ENCODE measurements at places on chromosomes 3 and 15.
A peak's percentile ranks its signal among the peaks of the same experiment; 100 is the strongest.

- no peak within 1 kb of the TSS for H3K27ac ChIP-seq
- no peak within 1 kb of the TSS for H3K4me3 ChIP-seq
- H3K27me3 ChIP-seq = no peaks in the 10 kb centered on the region
- DNase-seq = no peak
- peaks cover 22% of the 10 kb centered on the region for H3K4me1 ChIP-seq
Observed at GRCh38 chr3:141763088-141763750, at the start of gene GRK7. TSS of gene GRK7 (plus strand) at chr3:141763408. CDS start at chr3:141778285, 14,877 bp downstream.

DNA sequence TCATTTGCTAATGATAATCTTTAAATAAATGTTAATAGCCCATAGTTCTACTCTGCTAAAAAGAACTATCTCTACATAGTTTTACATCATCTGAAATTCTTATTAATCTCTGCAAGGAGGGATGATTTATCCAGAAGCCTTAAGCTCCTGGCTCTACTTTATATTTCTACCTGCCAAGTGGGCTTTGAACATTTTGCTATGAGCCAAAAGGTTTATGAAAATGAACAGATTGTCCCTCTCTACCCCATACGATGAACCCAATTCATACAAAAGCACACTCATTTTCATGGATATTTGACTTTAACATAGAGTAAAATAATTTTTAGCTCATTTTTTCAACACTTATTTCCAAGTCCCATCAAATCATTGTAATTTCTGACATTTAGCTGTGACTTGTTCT is 611.0 kb downstream of the NSUN3 start:
- H3K36me3 ChIP-seq = no peaks in the 10 kb centered on the region
- no peak overlapping the region for H3K4me3 ChIP-seq
- no peaks in the 10 kb centered on the region for H3K4me1 ChIP-seq
- DNase-seq = no peak
- no peak overlapping the region for H3K27ac ChIP-seq

GRCh38 chr15:94580211-94580885 is 349.0 kb downstream of the MCTP2 start:
- H3K4me3 ChIP-seq = no peak overlapping the region
- DNase-seq = no peak
- H3K27me3 ChIP-seq = peaks cover 22% of the 10 kb centered on the region
- no peak overlapping the region for H3K27ac ChIP-seq
- H3K36me3 ChIP-seq = no peaks in the 10 kb centered on the region

- peaks cover 3% of the 10 kb centered on the region for H3K4me1 ChIP-seq
- no peak overlapping the region for H3K27ac ChIP-seq
- no peaks in the 10 kb centered on the region for H3K27me3 ChIP-seq
- H3K4me3 ChIP-seq = no peak overlapping the region
- DNase-seq = peak; percentile 7
- no peaks in the 10 kb centered on the region for H3K36me3 ChIP-seq
Observed at GRCh38 chr3:51798411-51798963, 19.4 kb upstream of the IQCF6 start.

GRCh38 chr3:16801223-16801622 is 83.5 kb upstream of the PLCL2 start:
- H3K36me3 ChIP-seq = no peaks in the 10 kb centered on the region
- H3K27me3 ChIP-seq = no peaks in the 10 kb centered on the region
- no peak overlapping the region for H3K4me3 ChIP-seq
- no peak overlapping the region for H3K27ac ChIP-seq
- peaks cover 2% of the 10 kb centered on the region for H3K4me1 ChIP-seq

GRCh38 chr15:73691396-73691795 is 7.2 kb downstream of the CD276 start:
- H3K27me3 ChIP-seq = no peaks in the 10 kb centered on the region
- H3K4me3 ChIP-seq = no peak overlapping the region

DNA sequence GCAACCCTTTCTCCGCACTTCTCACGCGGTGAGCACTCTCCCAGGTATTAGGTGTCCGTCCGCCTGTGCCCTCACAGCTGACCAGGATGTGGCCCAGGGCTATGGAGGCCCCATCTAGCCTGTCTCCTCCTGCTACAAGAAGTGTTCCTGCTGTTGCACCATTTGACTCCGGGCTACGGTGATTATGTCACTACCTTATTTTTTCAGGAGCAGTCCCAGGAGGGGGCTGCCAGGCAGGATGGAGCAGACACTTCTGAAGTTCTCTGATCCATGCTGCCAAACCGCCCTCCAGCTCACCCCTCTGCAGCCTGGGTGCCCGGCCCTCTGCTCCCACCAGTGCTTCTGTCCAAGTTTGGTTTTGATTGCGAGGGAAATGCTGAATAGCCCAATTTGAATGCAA is 36.9 kb downstream of the ZXDC start:
- no peaks in the 10 kb centered on the region for H3K4me1 ChIP-seq
- no peak overlapping the region for H3K27ac ChIP-seq
- peaks cover 27% of the 10 kb centered on the region for H3K36me3 ChIP-seq
- no peak overlapping the region for H3K4me3 ChIP-seq

DNA sequence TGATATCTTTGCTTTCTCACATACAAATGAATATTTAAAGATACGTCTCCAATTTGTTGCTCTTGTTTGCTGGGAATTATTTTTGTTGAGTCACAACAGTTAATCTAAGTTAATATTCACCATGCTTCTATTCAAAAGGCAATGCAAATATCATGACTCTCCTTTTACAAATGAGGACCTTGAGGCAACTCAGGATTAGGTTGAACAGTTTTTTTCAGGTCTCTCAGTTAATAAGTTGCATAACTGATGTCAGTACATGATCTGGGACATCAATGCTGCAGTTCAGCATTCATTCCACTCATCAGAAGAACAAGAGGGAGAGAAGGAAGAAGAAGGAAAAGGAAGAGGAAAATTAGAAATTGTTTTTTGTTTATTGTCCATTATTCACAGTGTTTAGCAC is 781 bp upstream of the NAALADL2 start:
- H3K4me3 ChIP-seq = no peak overlapping the region
- H3K27me3 ChIP-seq = no peaks in the 10 kb centered on the region
- no peak overlapping the region for H3K27ac ChIP-seq
- H3K4me1 ChIP-seq = no peaks in the 10 kb centered on the region

DNA sequence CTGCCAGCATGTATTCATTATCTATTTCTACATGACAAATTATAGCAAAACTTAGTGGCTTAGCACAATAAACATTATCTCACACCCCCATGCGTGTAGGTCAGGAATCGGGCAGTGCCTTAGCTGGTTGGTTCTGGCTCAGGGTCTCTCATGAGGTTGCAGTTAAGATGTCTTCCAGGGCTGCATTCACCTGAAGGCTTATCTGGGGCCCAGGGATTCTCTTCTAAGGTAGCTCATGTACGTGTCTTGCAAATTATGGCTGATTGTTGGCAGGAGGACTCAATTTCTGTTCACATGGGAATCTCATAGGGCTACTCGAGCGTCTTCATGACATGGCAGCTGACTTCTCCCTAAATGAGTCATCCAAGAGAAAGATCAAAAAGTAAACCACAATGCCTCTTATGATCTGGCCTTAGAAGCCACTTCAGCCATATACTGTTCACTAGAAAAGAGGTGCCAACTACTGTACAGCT is 42.9 kb upstream of the TSC22D2 start:
- H3K4me3 ChIP-seq = no peak overlapping the region
- H3K36me3 ChIP-seq = no peaks in the 10 kb centered on the region
- H3K4me1 ChIP-seq = no peaks in the 10 kb centered on the region
- H3K27ac ChIP-seq = no peak overlapping the region

GRCh38 chr3:148075771-148076716 is 621.7 kb upstream of the AGTR1 start:
- H3K4me1 ChIP-seq = no peaks in the 10 kb centered on the region
- no peaks in the 10 kb centered on the region for H3K27me3 ChIP-seq
- no peak for DNase-seq
- H3K4me3 ChIP-seq = no peak overlapping the region

- peaks cover 40% of the 10 kb centered on the region for H3K4me1 ChIP-seq
- DNase-seq = no peak
- no peak overlapping the region for H3K27ac ChIP-seq
- H3K4me3 ChIP-seq = no peak overlapping the region
- peaks cover 40% of the 10 kb centered on the region for H3K36me3 ChIP-seq
Observed at GRCh38 chr3:16315623-16316022, 50.6 kb downstream of the OXNAD1 start.

DNA sequence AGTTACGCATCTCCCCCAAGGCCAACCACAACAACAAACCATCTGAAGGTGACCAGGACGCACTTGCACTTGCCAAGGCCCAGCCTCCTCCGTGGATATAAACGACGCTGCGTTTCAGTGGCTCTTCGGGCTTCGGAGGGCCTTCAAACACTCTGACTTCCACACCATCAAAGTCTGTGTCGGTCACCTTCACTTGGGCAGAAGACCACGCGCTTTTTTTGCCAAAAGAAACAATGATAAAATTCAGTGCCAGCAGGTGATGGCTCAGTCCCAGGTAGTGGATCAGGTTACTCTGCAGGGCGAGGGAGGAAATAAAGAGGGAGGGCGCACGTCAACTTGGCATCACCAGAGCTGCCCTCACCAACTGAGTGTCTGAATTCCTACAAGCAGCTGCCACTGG is 63.0 kb downstream of the NCEH1 start:
- H3K27ac ChIP-seq = no peak overlapping the region
- no peak for DNase-seq
- no peaks in the 10 kb centered on the region for H3K27me3 ChIP-seq
- H3K36me3 ChIP-seq = no peaks in the 10 kb centered on the region
- no peaks in the 10 kb centered on the region for H3K4me1 ChIP-seq

DNA sequence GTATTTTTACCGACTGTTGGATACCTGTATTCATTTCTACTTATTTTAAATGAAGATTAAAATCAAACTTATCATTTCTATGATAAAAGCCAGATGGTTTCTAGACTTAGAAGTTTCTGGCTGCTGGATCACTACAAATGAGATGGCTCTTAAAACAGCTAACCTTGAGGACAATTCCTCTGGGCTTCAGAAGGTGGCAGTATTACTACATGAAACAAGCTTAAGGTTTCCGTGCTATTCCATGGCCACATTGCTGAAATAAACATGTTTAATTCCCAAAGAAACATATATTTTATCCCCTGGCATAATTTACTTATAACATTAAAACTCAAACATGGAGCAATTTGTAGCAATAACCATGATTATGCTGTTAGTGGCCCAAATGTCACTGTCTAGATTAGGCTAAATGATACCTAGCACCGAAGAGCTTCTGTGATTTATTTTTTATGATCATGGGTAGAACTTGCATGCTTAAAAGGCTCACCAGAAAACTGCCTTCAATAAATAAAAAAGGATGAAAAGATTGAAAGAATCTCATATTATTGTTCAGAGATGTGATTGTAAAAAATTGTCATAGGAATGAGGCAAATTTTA is 204.0 kb upstream of the NANOGP8 start:
- H3K36me3 ChIP-seq = no peaks in the 10 kb centered on the region
- H3K27me3 ChIP-seq = no peaks in the 10 kb centered on the region
- H3K4me3 ChIP-seq = no peak overlapping the region
- H3K27ac ChIP-seq = no peak overlapping the region
- H3K4me1 ChIP-seq = no peaks in the 10 kb centered on the region

DNA sequence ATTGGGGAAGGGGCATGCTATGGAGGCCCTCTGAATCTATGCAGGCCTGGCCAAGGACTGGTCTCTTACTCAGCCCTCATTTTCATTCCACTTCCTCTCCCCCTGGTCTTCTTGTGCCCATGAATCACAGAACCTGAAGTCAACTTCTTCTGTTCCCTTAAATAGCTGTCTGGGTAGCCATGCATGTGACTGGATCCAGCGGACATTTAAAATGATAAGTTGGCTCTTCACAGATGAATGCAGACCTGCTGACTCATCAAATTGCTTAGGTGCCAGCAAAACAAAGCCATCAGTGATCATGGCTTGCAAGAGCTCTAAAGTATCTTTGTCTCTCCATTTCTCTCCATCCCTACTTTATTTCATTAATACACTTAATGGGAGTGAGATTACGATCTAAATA is 90.1 kb upstream of the CADPS start:
- H3K27me3 ChIP-seq = no peaks in the 10 kb centered on the region
- no peaks in the 10 kb centered on the region for H3K36me3 ChIP-seq
- no peak overlapping the region for H3K4me3 ChIP-seq
- DNase-seq = no peak

DNA sequence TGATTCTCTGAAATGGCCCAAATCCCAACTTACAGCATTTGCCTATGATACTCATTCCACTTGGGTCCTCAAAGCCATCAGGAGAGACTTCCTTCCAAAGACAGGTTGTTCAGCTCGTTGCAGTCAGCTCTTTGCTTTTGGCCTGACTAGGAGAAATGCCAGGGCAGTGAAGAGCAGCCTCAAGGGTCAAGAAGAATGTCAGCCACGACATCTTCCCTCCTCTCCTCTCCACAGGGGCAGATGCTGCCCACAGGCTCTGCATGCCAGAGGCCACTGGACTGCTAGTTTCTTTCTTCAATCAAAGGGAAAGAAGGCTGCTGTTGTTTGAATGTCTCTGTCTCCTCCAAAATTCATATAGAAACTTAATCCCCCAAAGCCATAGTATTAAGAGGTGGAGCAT is 201.7 kb upstream of the PFN2 start:
- H3K4me3 ChIP-seq = no peak overlapping the region
- H3K4me1 ChIP-seq = no peaks in the 10 kb centered on the region
- H3K36me3 ChIP-seq = no peaks in the 10 kb centered on the region
- H3K27me3 ChIP-seq = peaks cover 2% of the 10 kb centered on the region
- DNase-seq = no peak

Measured in common myeloid progenitor, CD34-positive (primary cell).